Fibroblast of skin of scalp (primary cell): ENCODE measurements at places on chromosomes 3 and 15.
A peak's percentile ranks its signal among the peaks of the same experiment; 100 is the strongest.

DNA sequence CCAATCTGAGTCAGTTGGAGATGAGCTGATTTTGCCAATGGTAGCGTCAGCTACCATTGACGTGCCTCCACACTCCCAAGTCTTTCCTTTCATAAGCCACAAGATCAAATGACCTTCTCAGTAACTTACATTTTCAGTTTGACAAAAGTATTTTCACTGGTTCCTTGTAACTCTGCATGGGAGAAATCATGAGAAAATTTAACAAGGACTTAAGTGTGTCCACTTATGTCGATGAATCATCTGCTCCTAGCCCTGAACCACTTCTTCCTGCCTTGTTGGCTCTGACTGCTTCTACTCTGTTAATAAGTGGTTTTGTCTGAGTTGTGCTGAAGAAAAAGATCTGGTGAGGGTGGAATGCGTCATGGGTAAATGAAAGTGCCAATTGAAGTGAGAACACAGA is 101.2 kb downstream of the NFKBIZ start:
- peak; percentile 76 for DNase-seq

DNA sequence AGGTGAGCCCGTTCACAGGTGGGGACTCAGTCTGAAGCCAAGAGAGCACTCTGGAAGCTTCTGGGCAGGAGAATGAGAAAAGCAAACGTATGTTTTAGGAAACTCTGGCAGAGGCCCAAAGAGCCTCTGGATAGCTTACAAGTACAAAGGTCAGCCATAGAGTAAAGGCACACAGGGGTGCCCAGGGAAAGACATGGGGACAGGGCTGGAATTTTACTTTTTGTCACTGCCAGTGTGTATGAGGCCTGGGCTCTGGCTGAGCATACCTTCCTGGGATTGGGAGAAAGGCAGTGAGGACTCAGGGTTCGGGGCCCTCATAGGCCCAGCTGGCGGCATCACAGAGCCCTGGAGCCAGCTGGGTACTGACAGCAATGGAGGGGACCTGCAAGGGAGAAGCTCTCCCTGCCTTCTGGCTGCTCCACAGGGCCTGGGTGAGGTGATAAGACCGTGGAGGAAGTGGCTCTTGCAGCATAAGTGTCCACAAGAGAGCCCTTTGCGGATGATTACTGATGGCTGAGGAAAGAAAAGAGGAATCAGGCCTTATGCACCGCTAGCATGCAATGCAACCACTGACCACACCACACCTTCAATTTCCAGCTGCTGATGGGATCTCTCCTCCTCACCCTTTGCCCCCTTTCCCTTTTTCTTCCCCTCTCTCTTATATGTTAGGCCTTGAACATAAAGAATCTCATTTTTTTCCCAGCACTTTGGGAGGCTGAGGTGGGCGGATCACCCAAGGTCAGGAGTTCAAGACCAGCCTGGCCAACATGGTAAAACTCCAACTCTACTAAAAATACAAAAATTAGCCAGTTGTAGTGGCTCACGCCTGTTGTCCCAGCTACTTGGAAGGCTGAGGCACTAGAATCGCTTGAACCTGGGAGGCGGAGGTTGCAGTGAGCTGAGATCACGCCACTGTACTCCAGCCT is 25.1 kb upstream of the BCL2L10 start:
- DNase-seq: no peak

DNA sequence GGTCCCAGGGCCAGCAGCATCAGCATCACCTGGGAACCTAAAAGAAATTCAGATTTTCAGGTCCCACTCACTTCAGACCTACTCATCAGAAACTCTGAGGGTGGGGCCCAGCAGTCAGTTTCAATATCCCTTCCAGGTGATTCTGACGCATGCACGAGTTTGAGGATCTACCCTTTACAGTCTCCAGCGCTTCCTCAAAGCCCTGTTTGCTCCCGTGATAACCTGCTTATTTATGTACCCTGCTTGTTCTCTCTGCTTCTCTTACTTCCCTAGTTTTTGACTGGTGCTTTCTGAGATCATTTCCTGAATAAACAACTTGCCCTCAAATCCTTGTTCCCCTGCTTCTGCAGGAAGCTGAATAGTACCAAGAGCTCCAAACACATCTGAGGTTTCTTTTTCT is 245.3 kb downstream of the ZNF621 start:
- no peak for DNase-seq

GRCh38 chr3:67292356-67293121 is 294.4 kb downstream of the KBTBD8 start:
- no peak for DNase-seq

DNA sequence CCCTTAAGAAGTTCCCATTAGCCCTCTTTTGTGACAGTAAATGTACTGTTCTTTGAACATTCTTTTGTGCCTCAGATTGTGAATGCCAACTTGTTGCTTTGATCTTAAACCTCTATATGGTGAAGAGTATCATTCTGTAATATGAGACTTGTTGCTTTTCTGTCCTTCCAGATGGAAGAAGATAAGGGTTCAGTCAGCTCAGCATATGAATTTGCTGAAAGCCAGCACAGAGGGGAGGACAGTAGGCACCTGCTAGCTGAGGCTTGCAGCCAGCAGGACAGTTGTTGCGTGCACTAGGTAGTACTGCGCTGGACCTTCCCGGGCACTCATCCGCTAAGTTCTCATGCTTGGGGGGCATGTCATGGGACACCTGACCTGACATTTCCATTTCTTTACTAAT is 74.7 kb downstream of the DCUN1D1 start:
- no peak for DNase-seq

DNA sequence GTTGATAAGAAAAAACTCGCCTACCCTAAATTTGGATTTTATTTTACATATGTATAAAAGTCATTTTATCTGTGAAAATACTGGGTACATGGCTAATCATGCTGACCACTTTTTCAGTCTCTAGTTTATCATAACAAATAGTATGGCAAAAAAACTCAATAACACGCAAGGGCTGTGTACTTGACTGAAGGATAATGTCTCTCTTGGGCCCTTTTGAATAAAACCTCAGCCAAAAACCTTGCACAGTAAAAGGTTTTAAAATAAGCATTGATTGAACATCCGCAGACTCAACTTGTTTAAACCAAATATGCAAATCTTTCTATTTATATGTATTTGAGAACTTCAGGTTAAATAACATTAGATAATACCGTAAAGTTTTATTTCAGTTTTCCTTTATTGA is 285.3 kb downstream of the CADM2 start:
- no peak for DNase-seq

DNA sequence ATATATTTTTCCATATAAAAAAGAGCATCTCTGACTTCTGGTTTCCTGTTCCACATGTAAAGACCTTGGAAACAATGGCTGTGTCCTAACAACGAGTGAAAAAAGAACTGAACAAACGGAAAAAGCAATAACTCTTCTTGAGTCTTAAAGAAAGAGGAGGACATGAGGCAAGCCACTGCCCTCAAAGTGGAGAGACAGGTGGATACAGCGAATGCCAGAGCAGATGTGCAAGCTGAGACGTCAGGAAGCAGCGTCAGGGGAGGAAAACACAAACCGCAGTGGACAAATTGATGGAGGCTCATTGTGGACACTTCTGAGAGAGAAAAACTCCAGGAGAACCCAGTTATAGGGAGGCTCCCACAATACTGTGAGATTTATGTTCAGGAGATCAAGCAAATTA is 208.0 kb upstream of the MME start:
- no peak for DNase-seq

DNA sequence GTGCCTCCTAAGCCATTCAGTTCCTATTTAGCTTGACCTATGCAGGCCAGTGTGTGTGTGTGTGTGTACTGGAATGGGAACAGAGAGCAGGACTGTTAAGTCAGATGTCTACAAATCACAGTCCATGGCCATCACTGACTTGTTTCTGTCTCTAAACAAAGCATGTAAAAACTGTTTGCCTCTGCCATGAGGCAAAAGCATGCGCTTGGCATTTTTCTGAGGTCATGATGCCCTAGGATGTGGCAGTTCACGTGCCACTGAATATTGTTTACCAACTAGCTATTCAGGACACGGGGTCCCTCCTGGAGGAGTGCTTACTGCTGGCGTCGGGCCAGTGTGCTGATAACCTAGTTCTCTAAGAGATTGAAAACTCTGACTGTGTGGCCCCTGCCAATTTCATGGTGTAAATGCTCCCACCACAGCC is 8.2 kb upstream of the ATP13A3 start:
- DNase-seq: no peak

- no peak for DNase-seq
These were observed 2.2 kb upstream of the ALPK3 start for GRCh38 chr15:84814916-84815315.

DNA sequence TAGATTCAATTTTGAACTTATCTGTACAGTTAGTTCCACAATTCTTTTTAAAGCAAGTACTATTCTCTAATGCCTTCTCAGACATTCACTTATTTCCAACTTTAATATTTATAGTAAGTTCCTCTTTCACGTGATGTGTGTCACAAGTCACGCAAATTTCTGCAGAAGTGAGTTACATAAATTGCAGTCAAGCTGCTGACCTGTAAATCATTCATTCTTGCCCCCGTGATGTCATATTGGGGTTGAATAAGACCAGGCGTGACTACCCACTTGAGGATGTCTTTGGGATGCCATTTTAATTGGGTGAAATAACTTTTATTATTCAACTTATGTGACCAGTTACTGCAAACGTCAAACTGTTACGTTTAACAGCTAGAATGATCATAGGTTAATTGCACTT is 15.1 kb downstream of the PPARG start:
- no peak for DNase-seq

DNA sequence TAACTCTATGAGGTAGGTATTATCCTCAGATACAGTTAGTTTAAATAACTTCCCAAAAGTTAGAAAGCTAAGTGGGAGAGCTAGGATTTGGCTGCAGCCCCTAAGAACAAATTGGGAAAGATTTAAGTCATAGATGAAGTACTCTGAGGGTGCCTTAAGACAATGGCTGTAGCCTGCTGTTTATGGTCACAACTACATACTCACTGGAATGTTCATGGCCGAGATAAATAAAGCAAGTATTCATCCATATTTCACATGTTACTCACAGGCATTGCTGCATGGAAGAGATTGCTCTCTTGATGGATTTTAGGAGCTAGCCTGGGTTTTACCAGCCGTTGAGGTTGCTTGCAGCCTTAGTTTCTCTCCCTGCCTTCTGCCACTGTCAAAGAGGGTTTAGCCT is 145.0 kb downstream of the CMSS1 start:
- peak; percentile 91 for DNase-seq

DNA sequence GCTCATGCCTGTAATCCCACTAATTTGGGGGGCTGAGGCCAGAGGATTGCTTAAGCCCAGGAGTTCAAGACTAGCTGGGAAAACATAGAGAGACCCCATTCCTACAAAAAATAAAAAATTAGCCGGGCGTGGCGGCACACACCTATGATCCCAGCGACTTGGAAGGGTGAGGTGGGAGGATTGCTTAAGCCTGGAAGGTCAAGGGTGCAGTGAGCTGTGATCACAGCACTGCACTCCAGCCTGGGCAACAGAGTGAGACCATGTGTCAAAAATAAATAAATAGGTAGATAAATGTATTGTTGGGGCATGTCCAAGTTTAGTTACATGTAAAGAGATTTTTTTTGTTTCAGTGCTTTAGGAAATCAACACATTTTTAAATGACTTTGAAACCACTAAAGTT is 36.4 kb downstream of the SLC12A1 start:
- no peak for DNase-seq

DNA sequence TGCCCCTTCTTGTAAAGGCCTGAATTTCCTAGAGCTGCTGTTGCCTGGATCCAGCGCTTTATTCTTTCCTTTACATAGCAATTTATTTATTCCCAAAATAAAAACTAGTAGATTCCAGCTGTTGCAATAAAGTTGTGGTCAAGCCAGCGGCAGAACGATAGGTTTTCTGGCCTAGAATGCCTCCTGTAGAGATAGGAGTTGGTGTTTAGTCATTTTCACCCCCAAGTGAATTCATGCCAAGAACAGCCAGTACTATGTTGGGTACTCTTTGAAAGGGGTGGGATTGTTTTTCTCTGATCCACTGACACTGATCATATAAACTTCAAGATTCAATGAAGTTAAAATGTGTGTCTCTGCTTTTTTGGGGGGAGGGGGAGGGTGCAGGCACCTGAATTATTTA is 69.7 kb downstream of the KLHL25 start:
- peak; percentile 23 for DNase-seq

DNA sequence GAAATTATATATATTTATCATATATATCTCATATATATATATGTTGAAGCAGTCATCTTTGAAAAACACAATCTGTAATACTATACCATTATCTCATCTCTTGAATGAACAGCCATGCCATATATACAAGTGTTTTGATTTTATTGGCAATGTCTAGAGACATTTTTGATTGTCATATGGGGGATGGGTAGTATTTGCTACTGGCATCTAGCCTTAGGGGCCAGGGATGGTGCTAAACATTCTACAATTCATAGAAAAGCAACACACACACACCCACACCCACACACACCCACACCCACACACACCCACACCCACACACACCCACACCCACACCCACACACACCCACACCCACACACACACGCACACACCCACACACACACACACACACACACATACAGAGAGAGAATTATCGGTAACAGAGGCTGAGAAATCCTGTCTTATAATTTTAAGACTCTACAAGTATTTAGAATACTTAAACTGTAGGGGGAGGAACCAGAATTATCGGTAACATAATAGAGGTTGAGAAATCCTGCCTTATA is 11.1 kb upstream of the PIK3R4 start:
- no peak for DNase-seq

DNA sequence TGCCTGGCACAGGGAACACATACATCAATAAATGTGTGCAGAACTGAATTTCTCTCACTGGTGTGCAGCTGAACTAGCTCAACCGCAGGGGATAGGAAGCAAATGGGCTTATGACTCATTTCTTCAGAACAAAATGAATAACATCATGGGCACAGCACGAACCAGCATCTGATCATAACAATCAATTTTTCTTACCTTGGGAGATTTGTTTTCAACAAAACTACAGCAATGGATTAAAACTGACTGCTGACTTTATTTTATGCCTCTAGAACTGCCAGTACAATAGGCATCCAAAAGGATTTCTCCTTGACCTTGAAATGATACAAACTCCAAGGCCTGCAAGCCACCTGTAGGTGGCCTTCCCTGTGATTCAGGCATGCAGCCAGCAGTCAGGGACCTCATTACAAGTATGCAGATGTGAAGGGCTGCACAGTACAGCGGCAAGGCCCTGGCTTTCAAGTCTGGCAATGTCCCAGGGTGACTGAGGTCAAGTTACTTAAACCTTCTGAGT is 26.1 kb downstream of the TAMM41 start:
- DNase-seq: peak; percentile 20

DNA sequence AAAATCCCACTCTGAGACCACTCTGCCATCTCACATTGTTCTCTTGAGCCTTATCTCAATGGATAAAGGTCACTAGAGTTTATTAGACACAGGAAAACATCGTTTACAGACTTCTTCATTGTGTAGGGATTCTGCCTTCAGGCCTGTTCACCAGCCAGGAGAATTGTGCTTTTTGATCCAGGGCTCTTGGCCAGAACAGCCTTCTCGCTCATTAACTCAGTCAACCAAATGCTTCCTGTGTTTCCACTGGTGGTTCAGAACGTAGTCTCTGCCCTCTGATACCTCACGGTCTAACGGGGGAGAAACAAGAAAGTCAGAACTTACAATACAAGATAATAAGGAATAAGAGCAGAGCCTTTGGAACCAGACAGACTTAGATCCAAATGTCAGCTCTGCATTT is 54.2 kb upstream of the TSEN2 start:
- no peak for DNase-seq
